ENCODE measurements at places on chromosomes 4 and X. TPM values are rescaled to one million over a fixed set of nuclear protein-coding genes. Genes with fewer than 3 reads are reported as not detected.

CFAP99 gene
- 1.3 TPM for polyA plus RNA-seq

GRCh38 chr4:75058486-75058885 lies 125.6 kb downstream of the PARM1 start:
- no peaks in the 10 kb centered on the region for H3K27me3 ChIP-seq
- H3K36me3 ChIP-seq, result no peaks in the 10 kb centered on the region
- DNase-seq, result no peak
- no peak overlapping the region for H3K27ac ChIP-seq
- no peak overlapping the region for H3K4me3 ChIP-seq
- no peaks in the 10 kb centered on the region for H3K4me1 ChIP-seq

- no peak overlapping the region for H3K27ac ChIP-seq
- H3K4me3 ChIP-seq, result no peak overlapping the region
- H3K27me3 ChIP-seq, result no peaks in the 10 kb centered on the region
- no peaks in the 10 kb centered on the region for H3K36me3 ChIP-seq
- no peaks in the 10 kb centered on the region for H3K4me1 ChIP-seq
- no peak for DNase-seq
These were observed 93.3 kb downstream of the TIGD2 start for GRCh38 chr4:89204624-89205023.

GRCh38 chrX:36314303-36314702 lies 394.8 kb downstream of the CFAP47 start:
- no peaks in the 10 kb centered on the region for H3K36me3 ChIP-seq
- H3K4me1 ChIP-seq, result no peaks in the 10 kb centered on the region
- no peak for DNase-seq
- H3K27me3 ChIP-seq, result no peaks in the 10 kb centered on the region
- no peak overlapping the region for H3K27ac ChIP-seq

DNA sequence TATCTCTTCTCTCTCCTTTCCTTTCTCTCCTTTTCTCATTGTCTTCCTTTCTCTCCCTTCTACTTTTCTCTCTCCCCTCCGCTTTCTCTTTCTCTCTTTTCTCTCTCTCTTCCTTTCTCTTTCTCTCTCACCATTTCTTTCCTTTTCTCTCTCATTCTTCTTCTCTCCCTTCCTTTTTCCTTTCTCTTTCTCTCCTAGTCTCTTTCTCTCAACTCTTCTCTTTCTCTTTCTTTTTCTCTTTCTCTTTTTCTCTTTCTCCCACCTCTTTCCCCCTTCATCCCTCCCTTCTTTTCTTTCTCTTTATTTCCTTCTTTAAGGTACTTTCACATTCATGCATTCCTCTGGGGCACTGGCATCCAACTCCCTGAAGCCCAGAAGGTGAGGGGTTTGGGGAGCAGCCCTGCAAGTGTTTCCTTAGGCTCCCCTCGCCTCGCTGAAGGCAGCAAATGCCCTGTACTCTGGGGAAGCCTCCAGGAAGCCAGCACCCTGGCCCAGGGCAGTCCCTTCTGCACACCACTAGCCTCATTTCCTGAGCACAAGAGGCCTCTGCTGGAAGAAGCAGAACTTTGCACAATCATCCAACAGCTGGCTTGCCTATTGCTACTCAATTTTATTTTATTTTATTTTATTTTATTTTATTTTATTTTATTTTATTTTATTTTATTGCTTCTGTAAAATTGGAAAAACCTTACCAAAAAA lies 124.2 kb downstream of the NFKB1 start:
- H3K27me3 ChIP-seq, result no peaks in the 10 kb centered on the region
- peaks cover 9% of the 10 kb centered on the region for H3K36me3 ChIP-seq
- H3K4me1 ChIP-seq, result peaks cover 8% of the 10 kb centered on the region
- H3K27ac ChIP-seq, result no peak overlapping the region
- peak overlapping the region; percentile 63 for H3K4me3 ChIP-seq

DNA sequence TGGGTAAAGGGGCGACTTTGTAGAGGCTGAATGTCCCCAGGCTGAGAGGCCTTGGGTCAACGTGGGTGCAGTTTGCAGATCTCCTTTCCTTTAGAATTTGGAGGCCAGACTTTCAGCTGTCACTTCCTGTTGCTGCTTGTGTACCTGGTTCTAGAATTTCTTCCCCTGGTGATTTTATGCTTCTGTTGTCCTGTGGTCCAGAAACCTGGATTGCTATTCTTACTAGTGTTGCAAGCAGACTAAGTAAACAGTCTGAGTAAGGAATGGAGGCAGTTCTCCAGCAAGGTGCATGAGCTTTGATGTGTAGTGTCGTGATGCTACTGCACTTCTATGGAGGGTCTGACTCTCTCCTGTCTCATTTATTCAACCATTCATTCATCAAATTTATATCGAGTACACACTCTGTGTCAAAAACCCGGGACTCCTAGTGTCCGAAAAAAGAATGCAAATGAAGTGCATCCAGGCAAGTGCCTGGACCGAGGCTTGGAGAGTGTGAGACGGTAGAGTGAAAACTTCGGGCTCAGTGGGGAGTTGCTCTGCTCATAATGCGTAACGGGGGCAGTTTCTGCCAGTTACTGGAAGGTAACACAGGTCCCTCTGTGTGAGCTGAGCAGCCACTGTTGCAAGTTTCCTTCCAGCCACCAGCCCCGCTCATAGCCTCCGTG lies 83.3 kb downstream of the SORCS2 start:
- H3K4me3 ChIP-seq, result no peak overlapping the region
- H3K36me3 ChIP-seq, result no peaks in the 10 kb centered on the region
- H3K4me1 ChIP-seq, result no peaks in the 10 kb centered on the region
- no peak for DNase-seq
- no peaks in the 10 kb centered on the region for H3K27me3 ChIP-seq
- H3K27ac ChIP-seq, result no peak overlapping the region

Data from CD14-positive monocyte (primary cell).